Lower lobe of right lung (tissue), 2 donors: ENCODE measurements at places on chromosomes 7 and 10. TPM values are rescaled to one million over a fixed set of nuclear protein-coding genes. Genes with fewer than 3 reads are reported as not detected.

Gene ZRANB1
- total RNA-seq = 18.7 TPM

Gene RNF32
- total RNA-seq = 3.0 TPM

Gene MET
- total RNA-seq = 74.3 TPM

Gene KAZALD1
- 9.9 TPM for total RNA-seq

Gene AKR1C3
- total RNA-seq = 84.4 TPM

- DNase-seq = peak; percentile 45
Observed at GRCh38 chr7:1290026-1290678, 57.5 kb downstream of the UNCX start.
